ENCODE measurements at places on chromosomes 7 and 10.

- DNase-seq = no peak
Observed at GRCh38 chr7:4173615-4174014, 508.5 kb upstream of the FOXK1 start.

DNA sequence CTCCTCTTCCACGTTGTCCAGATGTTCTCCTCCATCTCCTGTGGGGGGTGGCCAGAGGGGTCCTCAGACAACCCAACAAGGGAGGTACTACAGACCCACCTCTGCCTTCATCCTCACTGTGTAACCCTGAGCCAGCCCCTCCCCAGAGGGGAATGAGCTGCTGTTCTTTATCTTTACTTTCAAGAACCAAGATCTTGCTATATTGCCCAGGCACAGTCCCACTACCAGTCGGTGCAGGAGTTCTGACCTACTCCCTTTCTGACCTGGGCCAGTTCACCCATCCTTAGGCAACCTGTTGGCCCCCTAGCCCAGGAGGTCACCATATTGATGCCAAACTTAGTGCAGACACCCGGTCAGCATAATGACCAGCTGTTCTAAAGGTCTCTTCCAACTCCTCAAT, 16.8 kb upstream of the MTPAP start:
- DNase-seq = no peak

GRCh38 chr7:3158341-3158760, 114.7 kb upstream of the CARD11 start:
- DNase-seq = no peak

GRCh38 chr10:22712211-22712955, 2.0 kb downstream of the PIP4K2A start:
- DNase-seq = no peak

GRCh38 chr7:150787321-150788281, 12.6 kb downstream of the TMEM176B start:
- no peak for DNase-seq

DNA sequence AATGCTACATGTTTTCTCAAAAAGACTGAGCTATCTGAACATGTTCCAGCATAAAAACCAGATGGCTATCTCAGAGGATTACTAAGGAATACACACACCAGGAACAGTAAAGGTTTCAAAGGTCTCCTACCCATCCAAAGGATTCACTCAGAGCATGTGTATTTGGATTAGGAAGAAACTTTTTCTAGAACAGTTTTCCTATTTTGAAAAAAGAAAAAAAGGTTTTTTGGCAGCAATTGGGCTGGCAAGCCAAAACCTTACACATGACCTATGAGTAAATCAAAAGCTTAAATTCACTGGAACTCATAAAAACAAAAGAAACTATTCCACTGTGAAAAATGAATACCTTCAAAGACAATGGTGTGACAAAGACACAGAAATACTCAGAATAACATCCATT, 9.6 kb downstream of the TPK1 start:
- DNase-seq = no peak

GRCh38 chr10:53223851-53224250, 451.3 kb upstream of the MBL2 start:
- DNase-seq = no peak

GRCh38 chr10:81081887-81082620, 544.4 kb downstream of the SH2D4B start:
- DNase-seq = no peak

DNA sequence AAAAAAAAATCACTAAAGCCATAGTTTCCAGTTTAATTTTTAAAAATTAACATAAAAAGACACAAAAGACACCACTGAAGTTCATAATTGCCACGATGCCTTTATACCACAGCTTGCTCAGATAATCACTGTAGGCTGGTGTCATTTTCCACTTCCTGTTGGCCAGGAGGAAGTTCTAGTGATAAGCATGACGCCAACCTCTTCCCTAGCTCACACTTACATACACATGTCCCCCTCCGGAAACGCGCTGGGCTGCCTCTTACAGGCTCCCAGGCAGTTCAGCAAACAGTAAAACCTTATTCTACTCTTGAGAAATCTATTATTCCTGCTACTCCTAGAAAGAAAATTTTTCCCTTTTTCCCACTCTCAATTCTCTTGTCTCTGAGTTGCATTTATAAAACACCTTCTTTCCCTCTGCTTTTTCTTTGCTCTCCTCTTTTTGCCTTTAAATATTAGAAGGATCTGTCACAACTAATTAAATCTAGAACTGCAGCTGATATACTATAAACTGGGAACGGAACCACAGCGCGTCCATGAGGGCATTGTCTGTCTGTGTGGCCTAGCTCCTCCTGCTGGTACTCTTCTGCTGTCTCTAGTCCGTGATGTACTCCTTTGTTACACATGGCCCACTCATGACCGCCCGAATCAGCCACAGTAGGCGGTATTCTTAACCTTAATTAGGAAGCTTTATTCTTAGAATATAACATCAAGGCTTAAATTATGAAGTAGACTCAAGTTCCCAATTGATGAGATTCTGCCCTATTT, 664.9 kb downstream of the CNTNAP2 start:
- DNase-seq = no peak

DNA sequence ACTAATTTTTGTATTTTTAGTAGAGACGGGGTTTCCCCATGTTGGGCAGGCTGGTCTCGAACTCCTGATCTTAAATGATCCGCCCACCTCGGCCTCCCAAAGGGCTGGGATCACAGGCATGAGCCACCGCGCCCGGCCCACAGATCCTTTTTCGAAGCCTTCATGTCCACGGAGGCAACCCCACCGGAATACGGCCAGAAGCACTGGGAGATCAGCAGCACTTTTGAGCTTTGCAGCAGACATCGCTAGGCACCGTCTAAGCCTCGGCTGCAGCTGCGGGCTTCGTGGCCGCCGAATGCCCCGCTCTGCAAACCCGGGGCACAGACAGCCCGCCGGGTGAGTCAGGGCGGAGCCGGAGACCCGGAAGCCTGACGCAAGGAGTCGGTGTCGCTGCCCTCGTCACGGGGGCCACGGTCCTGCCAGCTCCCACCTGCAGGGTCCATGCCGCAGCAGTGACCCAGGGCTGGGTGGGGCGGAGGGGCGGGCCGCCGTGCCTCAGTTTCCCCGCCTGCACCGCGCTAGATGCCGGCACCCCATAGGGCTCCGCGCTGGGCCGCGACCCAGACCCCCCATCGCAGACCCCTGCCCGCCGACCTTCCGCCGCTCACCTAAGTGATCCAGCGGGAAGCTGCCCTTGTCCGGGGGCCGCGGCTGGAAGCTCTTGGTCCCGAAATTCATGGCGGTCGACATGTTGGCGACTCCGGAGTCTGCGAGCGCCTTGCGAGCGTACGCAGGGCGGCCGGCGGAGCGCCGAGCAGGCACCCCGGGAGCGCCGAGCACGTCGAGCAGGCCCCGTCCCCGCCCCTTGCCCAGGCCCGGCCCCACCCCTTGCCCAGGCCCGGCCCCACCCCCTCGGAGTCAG, at the start of gene COX19:
Gene COX19 (minus strand): TSS at position 730 of the 862 bp plus-strand sequence. CDS start 40 bp downstream, at position 690.
- DNase-seq = peak; percentile 82

DNA sequence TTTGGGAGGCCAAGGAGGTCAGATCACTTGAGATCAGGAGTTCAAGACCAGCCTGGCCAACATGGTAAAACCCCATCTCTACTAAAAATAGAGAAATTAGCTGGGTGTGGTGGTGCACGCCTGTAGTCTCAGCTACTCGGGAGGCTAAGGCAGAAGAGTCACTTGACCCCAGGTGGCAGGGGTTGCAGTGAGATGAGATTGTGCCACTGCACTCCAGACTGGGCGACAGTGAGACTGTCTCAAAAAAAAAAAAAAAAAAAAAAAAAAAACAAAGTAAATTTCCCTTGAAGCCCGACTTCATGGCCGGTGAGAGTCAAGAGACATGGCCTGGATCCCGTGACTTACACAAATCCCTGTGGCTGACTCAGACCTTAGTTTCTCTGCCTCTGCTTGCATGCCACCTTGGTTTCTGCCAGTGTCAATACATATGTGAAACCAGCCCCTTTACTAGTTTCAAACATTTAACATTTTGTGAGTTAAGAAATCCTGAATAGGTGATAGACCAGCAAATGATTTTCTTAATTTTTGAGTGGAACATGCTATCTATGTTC, 62.8 kb downstream of the ZEB1 start:
- DNase-seq = no peak

DNA sequence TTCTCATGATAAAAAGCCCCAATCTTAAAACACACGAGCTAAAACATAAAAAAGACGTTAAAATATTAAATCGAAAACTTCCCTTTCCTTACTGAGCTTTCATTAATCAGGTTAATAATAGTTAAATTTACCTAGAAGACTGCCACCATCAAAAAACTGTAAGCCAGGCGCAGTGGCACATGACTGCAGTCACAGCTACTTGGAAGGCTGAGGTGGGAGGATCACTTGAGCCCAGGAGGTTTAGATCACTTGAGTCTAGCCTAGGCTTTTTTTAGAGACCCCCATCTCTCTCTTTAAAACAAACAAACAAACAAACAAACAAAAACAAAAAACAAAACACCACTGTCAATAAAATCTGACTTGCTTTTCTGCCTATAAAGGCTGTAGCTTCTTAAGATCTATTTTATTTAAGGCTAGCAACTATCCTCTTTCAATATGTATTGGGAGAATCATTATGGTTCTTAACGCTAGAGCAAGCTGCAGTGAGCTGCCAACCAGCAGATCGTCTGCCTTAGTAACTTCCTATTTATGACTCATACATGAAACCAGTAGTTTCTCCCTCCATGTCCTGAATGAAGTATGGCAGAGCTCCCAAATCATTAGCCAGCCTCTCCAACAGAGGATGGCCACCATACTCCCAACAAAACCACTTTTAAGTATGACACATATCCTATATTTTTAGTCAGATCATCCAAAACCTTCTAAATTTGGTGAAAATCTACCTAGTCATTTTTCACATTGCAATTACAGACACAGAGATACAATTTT, 163.7 kb downstream of the SRPK2 start:
- no peak for DNase-seq

DNA sequence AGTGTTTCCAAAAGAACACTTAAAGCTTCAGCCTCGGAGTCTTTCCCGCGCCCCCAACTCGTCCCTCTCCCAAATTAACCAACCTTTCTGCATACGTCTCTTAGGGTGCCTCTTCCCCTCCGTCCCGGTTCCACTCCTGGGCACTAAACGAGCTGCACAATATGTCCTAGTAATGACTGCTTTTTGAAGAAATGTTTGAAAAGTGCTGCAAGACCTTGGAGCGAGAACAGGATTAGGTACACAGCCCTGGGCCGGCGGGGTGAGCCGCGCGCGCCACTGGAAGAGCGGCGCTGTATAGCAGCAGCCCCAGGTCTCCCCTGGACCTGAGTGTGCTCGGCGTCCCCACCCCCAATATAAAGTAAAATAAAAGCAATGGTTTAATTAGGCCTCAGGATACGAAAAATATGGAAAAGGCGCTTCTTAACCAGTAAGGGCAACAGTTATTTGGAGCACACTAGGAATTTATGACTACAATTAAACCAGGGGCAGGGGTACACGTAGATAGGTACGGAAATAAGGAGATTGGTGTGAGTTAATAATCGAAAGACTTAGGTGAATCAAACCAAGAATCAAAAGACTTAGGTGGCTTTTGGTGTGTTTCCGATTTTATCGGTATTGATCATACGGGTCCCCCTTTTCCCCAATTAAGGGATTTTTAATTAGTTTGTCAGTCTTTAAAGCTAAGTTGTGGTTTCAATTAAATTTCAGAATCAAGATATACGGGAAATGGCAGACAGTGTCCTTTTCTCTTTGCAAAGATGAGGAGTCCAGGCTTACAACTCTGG, 1.9 kb downstream of the TET1 start:
- no peak for DNase-seq

GRCh38 chr10:86334488-86335085, 32.0 kb downstream of the GRID1 start:
- DNase-seq = no peak

DNA sequence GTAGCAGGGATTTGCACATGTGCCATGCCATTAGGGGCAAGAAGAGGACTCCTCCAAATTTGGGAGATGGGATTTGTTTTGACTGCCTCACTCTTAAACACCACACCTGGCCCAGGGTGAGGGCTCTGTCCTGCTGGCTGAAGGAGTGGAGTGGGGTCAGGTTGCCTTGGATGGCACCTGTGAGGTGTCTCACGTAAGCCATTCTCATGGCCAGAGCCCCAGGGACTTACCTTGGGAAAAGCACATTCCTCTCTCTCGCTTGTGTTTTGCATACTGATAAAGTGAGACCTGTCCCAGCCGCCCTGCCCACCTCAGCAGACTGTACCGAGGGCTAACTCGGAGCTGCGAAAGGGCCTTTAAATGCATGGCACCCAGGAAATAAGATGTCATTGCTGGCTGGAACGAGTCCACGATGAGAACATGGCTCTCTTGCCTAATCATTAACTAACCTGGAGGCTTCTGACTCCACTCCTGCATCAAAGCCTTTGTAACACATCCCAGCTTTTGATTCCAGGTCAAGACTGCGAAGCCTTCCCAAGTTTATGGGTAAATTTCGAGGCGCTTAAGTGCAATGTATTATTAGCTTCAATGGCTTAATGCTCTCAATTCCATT, 184.0 kb upstream of the RNF32 start:
- no peak for DNase-seq

- no peak for DNase-seq
Observed at GRCh38 chr10:30705625-30706149, 76.1 kb upstream of the LYZL2 start.

GRCh38 chr10:51066231-51066630, 8.1 kb upstream of the PRKG1 start:
- no peak for DNase-seq

DNA sequence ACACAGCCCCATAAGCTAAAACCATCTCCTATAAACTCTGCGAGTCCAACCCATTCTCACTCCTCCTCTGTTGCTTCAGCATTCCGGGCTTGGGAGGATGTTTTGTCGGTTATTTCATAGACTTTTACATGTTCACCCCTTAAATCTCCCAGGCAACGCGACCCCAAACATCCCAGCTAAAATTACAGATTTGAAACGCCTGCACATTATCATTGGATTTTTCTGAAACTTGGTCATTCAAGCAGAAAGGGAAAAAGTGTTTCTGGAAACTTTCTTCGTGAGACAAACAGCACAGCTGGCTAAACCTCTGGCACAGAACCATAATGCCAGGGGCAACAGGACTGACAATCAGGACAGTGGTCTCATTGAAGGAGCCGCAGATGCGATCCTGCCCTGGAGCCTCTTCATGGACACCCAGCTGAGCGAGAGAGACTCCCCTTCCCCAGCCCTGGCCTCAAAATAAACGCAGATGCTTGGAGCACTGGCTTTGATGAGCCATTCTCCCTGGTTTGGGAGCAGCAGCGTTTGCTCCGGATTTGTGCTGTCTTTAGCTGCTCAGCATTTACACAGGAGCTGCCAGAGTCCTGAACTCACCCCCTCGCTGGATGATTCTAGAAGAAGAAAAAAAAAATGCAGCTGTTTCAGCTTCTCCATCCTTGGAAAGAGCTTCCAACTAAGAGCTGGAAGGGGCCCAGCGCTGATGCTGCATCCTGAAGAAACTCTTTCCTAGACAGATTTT, 30.1 kb downstream of the AFAP1L2 start:
- DNase-seq = no peak
